CD4-positive, CD25-positive, alpha-beta regulatory T cell (primary cell): ENCODE measurements at places on chromosomes 7 and 10. TPM values are rescaled to one million over a fixed set of nuclear protein-coding genes. Genes with fewer than 3 reads are reported as not detected.

Gene TRIM50
- not detected for total RNA-seq

Gene SH3PXD2A
- total RNA-seq = 15.4 TPM

Gene MYH16
- total RNA-seq = not detected

- H3K27me3 ChIP-seq = no peaks in the 10 kb centered on the region
- H3K36me3 ChIP-seq = no peaks in the 10 kb centered on the region
- H3K4me1 ChIP-seq = no peaks in the 10 kb centered on the region
- DNase-seq = no peak
- no peak overlapping the region for H3K27ac ChIP-seq
- no peak overlapping the region for H3K4me3 ChIP-seq
Measured at GRCh38 chr10:12416344-12417050, 67.2 kb downstream of the CAMK1D start.

GRCh38 chr10:1612908-1613307 lies 124.4 kb downstream of the ADARB2 start:
- H3K27me3 ChIP-seq = no peaks in the 10 kb centered on the region
- no peak overlapping the region for H3K27ac ChIP-seq
- no peaks in the 10 kb centered on the region for H3K4me1 ChIP-seq

DNA sequence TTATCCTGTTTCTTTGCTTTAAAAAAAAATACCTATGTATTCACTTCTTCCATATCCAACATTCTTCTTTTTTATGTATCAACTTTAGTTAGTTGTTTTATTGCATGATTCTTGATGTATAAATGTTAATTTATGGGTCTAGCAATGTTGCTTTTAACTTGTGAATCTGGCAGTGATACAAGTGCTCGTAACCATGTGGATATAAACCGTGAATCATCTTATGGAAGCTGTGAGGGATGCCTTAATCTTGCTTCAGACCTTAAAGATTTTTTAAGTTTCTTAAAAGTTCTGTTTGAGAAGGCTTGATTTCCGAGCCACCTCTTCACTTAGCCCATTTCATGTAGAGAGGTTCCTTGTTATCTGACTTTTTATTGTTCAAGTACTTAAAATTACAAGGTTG lies 25.9 kb downstream of the HELLS start:
- peaks cover 16% of the 10 kb centered on the region for H3K36me3 ChIP-seq
- no peaks in the 10 kb centered on the region for H3K4me1 ChIP-seq
- no peak for DNase-seq
- H3K27me3 ChIP-seq = no peaks in the 10 kb centered on the region
- H3K27ac ChIP-seq = no peak overlapping the region

- no peak overlapping the region for H3K4me3 ChIP-seq
- no peak overlapping the region for H3K27ac ChIP-seq
- no peaks in the 10 kb centered on the region for H3K27me3 ChIP-seq
- no peak for DNase-seq
- no peaks in the 10 kb centered on the region for H3K36me3 ChIP-seq
Measured at GRCh38 chr7:111864291-111864976, 302.1 kb upstream of the IMMP2L start.

DNA sequence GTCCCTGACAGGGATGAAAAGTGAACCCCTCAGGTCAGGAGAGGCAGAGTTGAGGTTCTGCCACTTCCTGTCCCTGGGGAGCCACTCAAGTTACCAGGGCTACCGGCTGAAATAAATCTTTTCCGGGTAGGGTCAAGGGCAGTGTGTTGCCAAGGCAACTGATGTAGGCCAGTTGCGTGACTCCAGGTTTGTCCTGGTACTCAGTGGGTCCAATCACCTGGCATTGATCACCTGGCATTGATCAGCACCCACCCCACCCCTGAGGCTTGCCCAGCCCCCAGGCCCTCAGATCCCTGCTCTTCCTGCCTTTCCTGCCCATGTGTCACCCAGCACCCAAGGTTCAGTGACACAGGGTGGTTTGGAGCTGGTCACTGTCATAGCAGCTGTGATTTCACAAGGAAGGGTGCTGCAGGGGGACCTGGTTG lies 5.9 kb downstream of the SAP25 start:
- no peak for DNase-seq
- no peak overlapping the region for H3K4me3 ChIP-seq
- no peaks in the 10 kb centered on the region for H3K27me3 ChIP-seq
- peak overlapping the region; percentile 23 for H3K27ac ChIP-seq

- DNase-seq = no peak
- H3K4me3 ChIP-seq = no peak overlapping the region
Measured at GRCh38 chr7:45220846-45221618, 63.4 kb downstream of the RAMP3 start.

DNA sequence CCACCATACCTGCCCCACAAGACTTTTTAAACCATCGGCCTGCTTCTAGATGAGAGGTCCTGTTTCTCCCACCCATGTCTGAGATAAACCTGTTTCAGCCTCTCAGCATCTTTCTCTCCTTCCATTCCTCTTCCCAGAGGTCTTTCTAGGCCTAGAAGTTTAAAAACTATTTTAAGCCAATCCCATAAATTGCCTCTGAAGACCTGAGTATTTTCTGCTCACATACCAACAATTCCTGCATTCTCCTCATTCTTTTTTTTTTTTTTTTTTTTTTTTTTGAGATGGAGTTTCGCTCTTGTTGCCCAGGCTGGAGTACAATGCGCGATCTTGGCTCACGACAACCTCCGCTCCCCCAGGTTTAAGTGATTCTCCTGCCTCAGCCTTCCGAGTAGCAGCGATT lies 262.9 kb upstream of the AUTS2 start:
- H3K4me1 ChIP-seq = no peaks in the 10 kb centered on the region
- no peak for DNase-seq
- no peak overlapping the region for H3K4me3 ChIP-seq
- H3K27me3 ChIP-seq = no peaks in the 10 kb centered on the region
- H3K36me3 ChIP-seq = no peaks in the 10 kb centered on the region

- no peaks in the 10 kb centered on the region for H3K36me3 ChIP-seq
- H3K27ac ChIP-seq = no peak overlapping the region
- H3K27me3 ChIP-seq = peaks cover 3% of the 10 kb centered on the region
- no peak for DNase-seq
Measured at GRCh38 chr7:87083865-87084519, 24.5 kb upstream of the ELAPOR2 start.

GRCh38 chr10:53918755-53919154 lies 882.3 kb downstream of the PCDH15 start:
- H3K27ac ChIP-seq = no peak overlapping the region
- no peaks in the 10 kb centered on the region for H3K4me1 ChIP-seq
- no peaks in the 10 kb centered on the region for H3K27me3 ChIP-seq
- DNase-seq = no peak
- no peaks in the 10 kb centered on the region for H3K36me3 ChIP-seq

DNA sequence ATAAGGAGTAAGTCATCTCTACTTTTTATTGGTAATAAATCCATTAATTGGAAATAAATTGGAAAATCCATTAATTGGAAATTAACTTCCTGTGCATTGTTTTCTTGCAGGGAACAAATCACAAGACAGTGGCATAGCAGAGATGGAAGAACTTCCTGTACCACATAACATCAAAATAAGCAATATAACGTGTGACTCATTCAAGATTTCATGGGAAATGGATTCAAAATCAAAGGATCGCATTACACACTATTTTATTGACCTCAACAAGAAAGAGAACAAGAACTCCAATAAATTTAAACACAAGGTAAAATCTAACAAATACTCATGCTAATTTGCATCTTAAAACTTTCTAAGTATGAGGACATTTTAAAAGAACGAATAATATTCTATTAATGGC lies 57.8 kb downstream of the PHYHIPL start:
- DNase-seq = no peak
- H3K4me3 ChIP-seq = no peak overlapping the region

- no peaks in the 10 kb centered on the region for H3K36me3 ChIP-seq
- no peaks in the 10 kb centered on the region for H3K27me3 ChIP-seq
- DNase-seq = no peak
- H3K4me1 ChIP-seq = no peaks in the 10 kb centered on the region
- no peak overlapping the region for H3K4me3 ChIP-seq
- no peak overlapping the region for H3K27ac ChIP-seq
Measured at GRCh38 chr10:11581213-11581612, 30.2 kb downstream of the USP6NL start.

DNA sequence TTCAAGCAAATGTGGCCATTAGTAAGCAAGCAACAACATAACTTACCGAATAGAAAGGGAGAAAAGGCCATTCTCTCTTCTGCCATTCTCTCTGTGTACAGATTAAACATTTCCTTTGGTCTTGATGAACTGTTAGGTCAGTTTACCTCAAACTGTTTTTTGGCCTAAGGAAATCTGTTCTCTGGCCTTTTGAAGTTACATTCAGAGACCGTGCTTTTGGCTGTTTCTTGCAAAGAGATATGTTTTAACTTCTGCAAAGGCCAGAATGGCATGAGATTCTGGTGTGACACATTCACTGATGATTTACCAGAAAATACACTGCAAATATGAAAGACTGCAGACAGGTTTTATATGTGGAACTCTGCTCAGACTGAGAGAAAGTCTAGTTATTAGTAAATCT lies 22.2 kb downstream of the AHR start:
- H3K4me3 ChIP-seq = no peak overlapping the region
- H3K36me3 ChIP-seq = peaks cover 31% of the 10 kb centered on the region
- H3K27ac ChIP-seq = no peak overlapping the region

DNA sequence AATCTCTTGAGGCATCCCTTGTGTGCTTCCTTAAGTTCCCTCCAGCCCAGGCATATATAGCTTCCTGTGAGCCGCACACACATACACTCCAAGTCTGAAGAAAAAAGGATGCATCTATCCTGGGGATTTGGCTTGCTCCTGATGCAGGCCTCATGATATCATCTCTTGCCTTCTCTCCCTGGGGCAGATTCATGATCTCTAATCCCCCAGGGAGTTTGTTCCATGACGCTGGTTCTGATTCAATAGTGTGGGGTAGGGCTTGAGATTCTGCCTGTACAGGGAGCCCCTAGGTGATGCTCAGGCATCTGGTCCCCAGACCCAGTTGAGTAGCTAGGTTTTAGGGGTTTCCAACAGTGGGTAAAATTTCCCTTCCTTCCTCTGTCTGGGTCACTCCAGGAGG lies 1.5 kb downstream of the PON1 start:
- H3K27ac ChIP-seq = no peak overlapping the region
- no peak for DNase-seq
- no peaks in the 10 kb centered on the region for H3K36me3 ChIP-seq
- H3K4me3 ChIP-seq = no peak overlapping the region

GRCh38 chr10:63206997-63207811 lies 74.1 kb downstream of the NRBF2 start:
- DNase-seq = peak; percentile 50
- H3K27ac ChIP-seq = peak overlapping the region; percentile 42
- H3K4me1 ChIP-seq = peaks cover 38% of the 10 kb centered on the region
- H3K4me3 ChIP-seq = peak overlapping the region; percentile 61

- peaks cover 16% of the 10 kb centered on the region for H3K27me3 ChIP-seq
- peaks cover 33% of the 10 kb centered on the region for H3K4me1 ChIP-seq
- peak; percentile 47 for DNase-seq
- H3K36me3 ChIP-seq = no peaks in the 10 kb centered on the region
- no peak overlapping the region for H3K4me3 ChIP-seq
- H3K27ac ChIP-seq = peak overlapping the region; percentile 39
Measured at GRCh38 chr10:102408728-102409603, 9.6 kb downstream of the PSD start.

GRCh38 chr10:114970515-114970914 lies 32.5 kb downstream of the TRUB1 start:
- no peaks in the 10 kb centered on the region for H3K27me3 ChIP-seq
- no peak overlapping the region for H3K27ac ChIP-seq
- no peaks in the 10 kb centered on the region for H3K4me1 ChIP-seq
- no peak overlapping the region for H3K4me3 ChIP-seq
